Vagina (tissue), 2 donors: ENCODE measurements at places on chromosomes 7 and 10. TPM values are rescaled to one million over a fixed set of nuclear protein-coding genes. Genes with fewer than 3 reads are reported as not detected.

GRCh38 chr7:70810558-70811139, 321.3 kb upstream of the GALNT17 start:
- H3K27ac ChIP-seq, result no peak overlapping the region
- no peaks in the 10 kb centered on the region for H3K36me3 ChIP-seq
- H3K4me1 ChIP-seq, result no peaks in the 10 kb centered on the region
- no peak for DNase-seq

DNA sequence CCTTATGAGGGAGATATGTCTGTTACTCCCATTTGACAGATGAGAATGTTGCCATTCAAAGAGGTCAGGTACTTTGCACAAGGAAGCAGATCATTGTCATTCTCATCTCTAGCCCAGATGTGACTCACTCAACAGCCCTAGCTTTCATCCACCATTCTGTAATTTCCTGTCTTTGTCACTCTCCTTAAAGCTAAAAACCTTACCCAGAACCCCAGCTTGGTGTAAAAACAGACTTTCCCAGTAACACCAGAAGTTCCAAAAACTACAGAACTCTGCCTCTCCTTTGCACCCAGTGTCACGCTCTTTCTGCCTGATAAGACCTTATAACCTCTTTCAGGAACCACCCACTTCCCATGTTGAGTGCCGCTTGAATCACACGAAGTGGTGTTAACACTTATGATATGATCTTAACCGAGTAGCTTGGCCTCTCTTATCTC, 89.1 kb upstream of the SP4 start:
- no peaks in the 10 kb centered on the region for H3K27me3 ChIP-seq
- no peaks in the 10 kb centered on the region for H3K36me3 ChIP-seq

DNA sequence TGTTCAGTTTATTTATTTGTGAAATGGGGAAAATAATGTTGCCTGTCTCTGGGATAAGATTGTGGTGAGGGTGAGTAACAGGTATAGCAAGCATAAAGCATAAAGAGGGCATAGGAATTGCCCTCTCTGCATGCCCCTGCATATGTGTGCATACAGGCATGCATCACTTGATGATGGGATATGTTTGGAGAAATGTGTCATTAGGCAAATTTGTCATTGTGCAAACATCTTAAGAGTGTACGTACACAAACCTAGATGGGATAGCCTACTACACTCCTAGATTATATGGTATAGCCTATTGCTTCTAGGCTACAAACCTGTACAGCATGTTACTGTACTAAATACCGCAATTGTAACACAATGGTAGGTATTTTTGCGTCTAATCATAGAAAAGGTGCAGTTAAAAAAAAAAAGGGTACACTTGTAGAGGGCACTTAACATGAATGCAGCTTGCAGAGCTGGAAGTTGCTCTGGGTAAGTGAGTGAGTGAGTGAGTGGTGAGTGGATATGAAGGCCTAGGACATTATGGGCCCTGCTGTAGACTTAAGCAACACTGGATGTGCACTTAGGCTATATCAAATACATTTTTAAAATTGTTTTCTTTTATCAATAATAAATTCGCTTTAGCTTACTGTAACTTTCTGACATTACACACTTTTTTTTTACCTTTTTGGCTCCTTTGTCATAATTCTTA, 386.5 kb upstream of the ANKRD30A start:
- no peak overlapping the region for H3K27ac ChIP-seq
- DNase-seq, result no peak
- H3K4me3 ChIP-seq, result no peak overlapping the region
- no peaks in the 10 kb centered on the region for H3K4me1 ChIP-seq
- no peaks in the 10 kb centered on the region for H3K36me3 ChIP-seq
- no peaks in the 10 kb centered on the region for H3K27me3 ChIP-seq

- H3K27me3 ChIP-seq, result no peaks in the 10 kb centered on the region
- no peak overlapping the region for H3K4me3 ChIP-seq
- peaks cover 63% of the 10 kb centered on the region for H3K4me1 ChIP-seq
- peaks cover 47% of the 10 kb centered on the region for H3K36me3 ChIP-seq
These were observed 21.9 kb downstream of the DNAJB6 start for GRCh38 chr7:157358753-157359096.

Gene CNPY1
- not detected for total RNA-seq
